ENCODE measurements at places on chromosomes 7 and 10. TPM values are rescaled to one million over a fixed set of nuclear protein-coding genes. Genes with fewer than 3 reads are reported as not detected.

- no peak for DNase-seq
Measured at GRCh38 chr10:30403494-30403893, 30.5 kb upstream of the MAP3K8 start.

- no peak for DNase-seq
Measured at GRCh38 chr7:78479348-78479747, 680.8 kb downstream of the PHTF2 start.

DNA sequence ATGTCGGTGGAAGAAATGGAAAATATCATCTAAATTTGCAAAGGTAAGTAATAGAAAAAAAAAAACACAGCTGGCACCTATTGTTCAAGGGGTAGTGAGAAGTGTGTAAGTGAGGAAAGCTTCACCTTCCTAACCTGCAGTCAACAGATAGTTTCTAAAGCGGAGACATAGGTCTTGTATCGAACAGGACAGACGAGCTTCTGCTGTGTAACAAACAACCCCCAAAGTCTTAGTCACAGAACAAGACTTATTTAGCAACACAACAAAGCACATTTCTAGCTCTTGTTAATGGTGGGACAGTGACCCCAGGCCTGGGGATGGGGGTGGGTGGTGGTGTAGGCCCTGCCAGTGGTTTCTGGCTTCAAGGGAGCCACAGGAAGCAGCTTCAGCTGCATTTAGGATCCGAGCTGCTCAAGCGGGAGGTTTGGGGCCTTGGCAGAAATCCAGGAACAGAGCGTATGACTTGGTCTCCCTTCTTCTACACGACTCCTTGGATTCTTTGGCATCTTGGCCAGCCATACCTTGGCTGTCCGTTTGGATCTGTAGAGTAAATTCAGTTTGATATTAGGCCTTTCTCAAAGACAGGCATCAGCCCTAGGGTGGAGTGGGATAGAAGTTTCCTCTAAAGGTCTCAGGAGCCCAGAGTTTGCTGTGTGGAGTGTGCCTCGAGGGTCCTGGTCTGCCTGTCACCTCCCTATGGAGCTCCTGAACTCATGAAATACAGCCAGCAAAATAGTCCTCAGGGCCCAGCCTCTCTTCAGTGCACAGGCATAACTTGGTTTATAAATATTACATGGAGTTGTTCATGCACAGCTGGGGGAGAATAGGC, 56.9 kb upstream of the SHH start:
- no peak for DNase-seq

DNA sequence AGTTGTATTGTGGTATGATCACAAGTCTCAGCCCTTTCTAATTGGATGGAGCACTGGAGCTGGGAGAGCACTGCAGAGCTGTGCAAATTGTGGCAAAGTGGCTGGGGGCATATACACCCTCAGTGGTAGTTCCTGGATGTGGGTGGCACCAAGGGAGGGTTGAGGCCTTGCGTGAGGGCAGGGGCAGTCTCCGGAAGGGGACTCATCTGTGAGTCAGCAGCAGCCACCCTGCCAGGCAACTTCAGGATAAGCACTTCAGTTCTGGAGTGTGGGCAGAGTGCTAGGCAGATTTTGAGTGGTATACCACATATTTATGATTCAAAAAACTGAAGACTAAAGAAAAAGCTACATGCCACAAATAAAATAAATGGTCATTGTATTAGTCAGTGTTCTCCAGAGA, 210.5 kb downstream of the ETV1 start:
- no peak for DNase-seq

Gene KCNIP2
- total RNA-seq = 0.13 TPM

Data from dermis microvascular lymphatic vessel endothelial cell (primary cell).